Activated T-cell treated with anti-CD3 and anti-CD28 coated beads, Interleukin-2, amount 50 U/mL, for 1 hour (primary cell): ENCODE measurements at places on chromosomes 1 and 21.

DNA sequence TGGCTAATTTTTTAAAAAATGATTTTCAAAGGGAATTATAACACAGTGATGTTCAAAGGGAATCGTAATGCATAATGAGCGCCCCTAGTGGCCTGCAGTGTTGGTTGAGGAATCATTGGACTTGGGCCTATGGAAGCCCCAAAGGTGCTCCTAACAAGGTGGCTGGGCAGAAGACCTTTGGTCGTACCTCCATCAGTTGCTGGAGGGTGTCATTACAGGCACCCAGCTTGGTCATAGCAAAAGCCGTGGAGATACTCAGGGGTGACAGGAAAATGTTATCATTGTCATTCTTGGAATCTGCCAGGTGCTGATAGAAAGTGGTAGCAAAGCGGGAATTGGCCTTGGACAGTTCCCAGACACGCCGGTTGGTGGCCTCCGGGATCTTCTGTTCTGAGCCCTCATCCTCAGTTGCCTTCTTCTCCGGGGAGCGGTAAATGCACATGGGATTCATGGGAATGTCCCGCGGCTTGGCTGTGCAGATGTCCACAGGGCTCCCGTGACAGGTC is 2.7 kb downstream of the SERPINC1 start:
- DNase-seq, result no peak

DNA sequence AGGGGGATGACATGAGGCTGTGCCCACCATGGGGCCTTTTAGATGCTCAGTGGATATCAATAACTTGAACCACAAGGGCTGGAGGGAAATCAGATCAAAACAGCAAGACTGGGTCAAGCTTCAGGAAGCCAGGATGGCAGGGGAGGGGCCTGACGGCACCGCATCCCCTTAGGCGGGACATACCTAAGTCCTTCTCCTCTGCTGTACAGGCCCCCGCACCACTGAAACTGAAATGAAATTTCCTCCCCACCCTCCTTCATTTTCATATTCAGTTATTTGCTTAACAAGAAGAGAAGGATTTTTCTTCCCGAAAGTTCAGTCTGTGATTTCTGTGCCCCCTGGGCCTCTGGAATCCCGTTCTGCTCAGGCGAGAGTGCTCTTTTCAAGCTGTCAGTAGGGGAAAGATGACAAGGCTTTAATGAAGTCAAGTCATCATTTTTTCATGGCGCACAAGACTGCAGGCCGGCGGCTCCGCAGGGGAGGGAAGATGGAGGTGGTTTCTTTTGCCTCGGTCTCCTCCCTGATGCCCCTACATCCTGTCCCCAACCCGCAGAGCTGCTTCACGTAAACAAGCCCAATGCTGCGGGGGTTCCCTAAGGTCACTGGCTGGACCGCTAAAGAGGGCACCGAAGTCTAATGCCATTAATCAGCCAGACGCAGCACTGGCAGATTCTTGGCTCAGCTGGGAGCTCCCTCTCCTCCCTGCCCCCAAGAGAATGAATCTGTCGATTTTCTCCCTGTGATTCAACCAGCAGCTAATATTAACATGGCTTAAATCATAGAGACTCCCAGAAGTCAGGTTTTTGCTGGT is 264.8 kb downstream of the C1orf94 start:
- no peak for DNase-seq

DNA sequence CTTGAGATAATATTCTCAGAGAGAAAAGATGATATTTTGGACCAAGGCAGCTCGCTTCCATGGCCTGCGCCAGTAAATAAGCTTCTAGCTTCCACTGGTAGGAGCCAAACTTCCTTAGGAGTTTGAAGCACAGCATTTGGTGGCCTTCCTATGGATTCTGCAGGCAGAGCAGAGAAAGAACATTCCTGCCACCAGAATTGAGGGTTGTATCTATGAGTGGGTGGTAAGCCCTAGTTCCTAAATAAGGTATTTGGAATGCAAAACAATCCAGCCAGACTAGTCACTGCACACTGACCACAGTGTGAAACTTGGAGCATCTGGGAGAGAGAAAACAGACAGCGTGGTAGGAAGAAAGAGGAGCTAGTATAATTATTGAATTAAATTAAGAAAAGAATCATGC is 54.1 kb upstream of the BCAR3 start:
- no peak for DNase-seq

DNA sequence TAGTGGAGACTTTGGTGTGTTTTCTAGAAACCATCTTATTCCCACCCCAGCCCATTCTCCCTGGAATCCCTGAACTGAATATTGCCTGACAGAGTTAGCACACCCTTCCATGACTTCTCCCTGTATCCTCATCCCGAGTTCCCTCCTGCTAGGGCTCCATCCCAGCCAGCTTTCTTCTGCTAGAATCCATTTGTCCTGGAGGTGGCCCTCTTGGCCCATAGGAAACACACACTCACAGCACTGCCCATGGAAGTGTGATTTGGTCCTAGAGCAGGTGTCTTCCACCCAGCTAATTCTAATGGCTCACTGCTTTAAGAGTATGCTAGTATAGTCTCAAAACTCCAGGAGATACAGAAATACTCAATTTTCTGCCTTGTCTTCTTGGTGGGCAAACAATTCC is 4.1 kb downstream of the KRTAP15-1 start:
- no peak for DNase-seq

- no peak for DNase-seq
Observed at GRCh38 chr1:114496089-114496488, 14.9 kb downstream of the TRIM33 start.

DNA sequence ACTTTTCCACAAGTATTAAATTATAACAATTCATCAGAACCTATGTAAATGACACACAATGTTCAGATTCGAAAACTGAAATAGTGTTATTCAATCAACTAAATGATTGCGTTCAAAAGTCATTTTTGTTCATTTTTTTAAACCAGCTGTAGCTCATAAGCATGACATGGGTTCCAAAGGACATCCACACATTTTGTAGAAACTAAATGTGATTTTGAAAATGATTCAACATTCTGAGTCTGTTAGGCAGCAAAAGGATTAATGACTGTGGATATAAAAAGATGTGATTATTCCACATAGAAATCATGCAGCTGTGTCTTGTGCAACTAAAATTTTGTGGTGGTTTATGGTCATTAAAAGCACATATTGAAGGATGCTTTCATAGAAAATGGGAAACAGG is 204.5 kb downstream of the BRINP3 start:
- no peak for DNase-seq

GRCh38 chr1:150176593-150176992 is 26.9 kb downstream of the PLEKHO1 start:
- DNase-seq, result no peak

DNA sequence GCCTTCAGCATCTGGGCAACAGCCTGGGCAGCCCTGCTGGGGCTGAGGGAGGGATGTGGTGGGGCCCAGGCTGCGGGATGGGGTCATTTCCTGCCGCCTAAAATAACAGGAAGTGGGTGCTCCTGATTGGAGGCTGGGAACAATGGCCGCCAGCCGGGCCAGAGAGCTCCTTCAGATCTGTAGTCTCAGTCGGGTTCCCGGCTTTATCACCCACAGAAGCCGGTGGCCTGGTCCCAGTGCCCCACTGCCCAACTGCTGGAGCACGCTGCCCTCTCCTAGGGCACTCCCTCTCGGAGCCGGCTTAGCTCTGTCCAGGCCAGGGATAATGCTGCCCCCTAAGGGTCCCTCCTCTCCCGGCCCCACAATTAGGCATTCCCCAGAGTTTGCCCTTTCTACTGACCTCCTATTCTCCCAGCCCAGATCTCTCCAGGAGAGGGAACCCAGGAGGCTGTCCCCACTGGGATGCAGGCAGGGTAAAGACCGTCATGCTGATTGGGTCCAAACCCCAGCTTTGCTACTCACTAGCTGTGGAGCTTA is 5.1 kb downstream of the MAP7D1 start:
- peak; percentile 53 for DNase-seq

DNA sequence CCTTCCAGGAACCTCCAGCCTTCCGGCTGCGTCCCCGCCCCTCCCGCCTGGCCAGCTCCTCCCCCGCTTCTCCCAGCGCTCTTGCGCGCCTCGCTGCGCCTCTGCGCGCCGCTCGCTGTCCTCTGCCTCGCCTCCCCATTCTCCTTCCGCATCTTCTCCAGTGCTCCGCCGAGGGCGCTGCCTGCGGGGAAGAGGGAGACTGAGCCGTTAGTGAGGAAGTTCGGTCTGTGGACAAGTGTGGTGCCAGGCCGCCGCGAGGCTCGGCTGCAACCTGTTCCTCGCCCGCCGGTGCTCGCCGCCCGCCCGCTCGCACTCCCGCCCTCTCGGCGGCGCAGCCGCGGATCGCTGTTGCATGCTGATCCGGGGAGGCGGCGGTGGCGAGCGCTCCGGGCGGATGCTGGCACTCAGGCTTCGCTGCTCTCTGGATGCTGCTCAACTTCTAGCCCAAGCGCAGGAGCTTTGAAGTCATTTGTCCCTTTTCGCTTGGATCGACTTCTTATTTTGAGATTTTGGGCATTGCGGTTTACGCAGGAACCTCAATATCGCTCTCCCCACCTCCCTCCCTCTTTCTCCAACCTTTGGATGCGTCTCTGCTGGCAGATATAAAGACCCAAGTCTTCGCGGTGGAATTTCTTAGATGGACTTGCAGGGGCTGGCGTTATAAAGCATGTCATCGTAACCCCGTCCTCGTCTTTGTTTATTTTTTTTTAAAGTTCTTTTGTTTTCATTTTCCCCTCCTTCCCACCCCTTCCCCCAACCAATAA is 614 bp upstream of the CACNA1E start:
- no peak for DNase-seq

DNA sequence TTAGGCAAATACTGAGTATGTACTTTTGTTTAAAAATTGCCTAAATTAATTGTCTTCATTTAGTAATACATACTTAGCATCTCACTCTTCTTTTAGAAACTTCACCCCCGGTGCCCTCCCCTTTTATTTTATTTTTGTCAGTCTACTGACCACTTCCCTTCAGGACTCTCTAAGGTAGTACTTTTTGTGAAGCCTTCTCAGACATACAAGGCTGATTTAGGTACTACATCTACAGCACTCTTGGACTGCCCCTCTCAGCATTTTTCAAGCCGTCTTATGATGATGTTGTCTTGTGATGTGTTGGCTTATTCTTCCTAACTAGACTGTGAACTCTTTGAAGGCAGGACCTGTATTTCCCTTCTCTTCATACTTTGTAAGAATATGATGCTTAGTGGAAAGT is 24.7 kb downstream of the RPS6KC1 start:
- DNase-seq, result no peak

DNA sequence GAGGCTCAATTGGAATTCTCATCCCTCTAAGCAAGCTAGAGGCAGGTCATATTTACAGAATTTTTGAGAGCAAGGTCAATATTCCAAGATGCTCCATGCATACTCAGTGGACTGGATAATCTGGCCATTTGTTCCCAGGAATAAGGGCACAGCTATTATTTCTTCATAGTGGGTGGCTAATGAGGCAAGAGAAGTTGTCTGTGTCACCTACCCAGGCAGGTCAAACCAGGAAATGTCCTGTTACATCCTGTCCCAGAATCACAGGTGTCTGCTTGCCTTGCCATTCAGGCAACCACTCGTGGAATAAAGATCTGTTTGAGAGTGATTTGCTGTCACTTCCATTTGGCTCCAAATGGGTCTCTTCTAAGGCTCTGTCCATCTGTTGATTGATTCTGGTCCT is 85.2 kb upstream of the ZP4 start:
- DNase-seq, result no peak

DNA sequence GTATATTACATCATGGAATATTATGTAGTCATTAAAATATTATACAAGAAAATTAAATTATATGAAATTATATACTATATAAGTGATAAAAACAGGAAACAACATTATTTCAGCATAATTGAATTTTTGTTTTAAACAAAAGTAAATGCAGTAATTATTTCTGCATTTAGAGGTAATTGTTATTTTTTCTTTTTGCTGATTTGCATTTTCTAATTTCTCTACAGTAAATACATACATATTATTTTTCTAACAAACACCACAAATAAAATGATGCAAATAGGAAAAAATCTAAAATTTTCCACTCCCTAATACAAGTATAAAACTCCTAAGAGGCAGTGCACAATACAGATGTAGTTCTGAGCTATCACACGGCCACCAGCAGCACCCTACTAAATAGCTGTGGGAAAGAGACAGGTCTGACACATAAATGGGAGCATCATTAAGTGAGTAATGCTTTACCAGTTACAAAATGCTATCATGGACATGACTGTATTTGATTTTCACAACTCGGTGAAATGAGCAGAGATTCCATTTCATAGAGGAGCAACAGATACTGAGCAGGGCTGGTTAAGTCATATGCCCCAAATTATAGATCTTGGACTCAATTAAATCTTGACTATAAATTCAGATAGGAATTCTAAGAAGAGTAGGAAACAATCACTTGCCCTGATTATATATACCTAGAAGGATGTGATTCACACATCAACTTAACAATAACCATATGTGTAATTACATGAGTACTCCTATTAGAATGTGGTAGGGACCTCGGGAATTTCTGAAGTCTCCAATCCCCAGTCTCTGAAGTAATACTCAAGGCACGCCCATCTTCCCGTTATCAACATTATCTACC is 49.0 kb downstream of the NRIP1 start:
- DNase-seq, result no peak

DNA sequence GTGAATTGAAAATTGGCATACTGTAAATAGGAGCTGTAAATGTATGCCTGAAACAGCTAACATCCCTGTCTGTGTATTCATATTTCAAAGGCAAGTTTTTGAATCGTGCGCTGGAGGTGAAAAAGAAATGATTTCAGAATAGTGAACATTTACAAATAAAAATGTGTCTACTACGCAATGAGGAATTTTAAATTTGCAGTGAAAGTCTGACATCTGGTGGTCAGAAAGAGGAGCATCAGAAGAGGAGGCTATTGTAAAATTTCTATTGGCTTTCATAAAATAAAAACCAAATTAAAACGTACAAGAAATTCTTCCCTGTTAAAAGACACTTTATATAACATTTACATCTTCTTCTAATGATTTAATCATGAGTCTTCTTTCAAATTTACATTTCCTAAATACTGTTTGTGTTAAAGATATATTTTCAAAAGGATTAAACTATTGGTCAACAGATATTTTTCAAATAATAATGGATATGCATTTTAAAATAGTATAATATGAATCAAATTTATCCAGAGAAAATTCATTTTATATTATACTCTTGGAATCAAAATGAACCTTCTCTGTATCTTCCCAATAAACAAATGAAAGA is 113.7 kb upstream of the RRP15 start:
- DNase-seq, result no peak

GRCh38 chr1:8537991-8538390 is 220.1 kb downstream of the SLC45A1 start:
- no peak for DNase-seq

DNA sequence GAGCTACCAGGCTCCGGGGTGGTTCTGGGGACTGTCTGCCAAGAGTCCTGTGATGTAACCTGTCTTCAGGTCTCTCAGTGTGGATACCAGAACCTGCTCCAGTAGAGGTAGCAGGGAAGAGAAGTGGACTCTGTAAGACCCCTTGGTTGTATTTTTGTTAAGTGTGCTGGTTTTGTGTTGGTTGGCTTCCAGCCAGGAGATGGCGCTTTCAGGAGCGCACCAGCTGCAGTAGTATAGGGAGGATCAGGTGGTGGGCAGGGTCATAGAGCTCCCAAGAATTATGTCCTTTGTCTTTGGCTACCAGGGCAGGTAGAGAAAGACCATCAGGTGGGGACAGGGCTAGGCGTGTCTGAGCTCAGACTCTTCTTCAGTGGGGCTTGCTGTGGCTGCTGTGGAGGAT is 1147.2 kb upstream of the ADGRL4 start:
- no peak for DNase-seq
